ENCODE measurements at places on chromosomes 4 and X. TPM values are rescaled to one million over a fixed set of nuclear protein-coding genes. Genes with fewer than 3 reads are reported as not detected.

SLITRK4 gene
- 0.17 TPM for total RNA-seq

PAGE2 gene
- not detected for total RNA-seq

TMEM271 gene
- not detected for total RNA-seq

MUC7 gene
- total RNA-seq = not detected

CXCL10 gene
- total RNA-seq = not detected

G3BP2 gene
- 93.6 TPM for total RNA-seq

RBM47 gene
- 0.50 TPM for total RNA-seq

IL2 gene
- total RNA-seq = not detected

KLHL13 gene
- 3.2 TPM for total RNA-seq

All from bronchus fibroblast of lung (primary cell).